Hepatic stellate cell (primary cell): ENCODE measurements at places on chromosomes 4 and X.

- DNase-seq, result peak; percentile 2
Observed at GRCh38 chrX:102067966-102068723, 57.3 kb upstream of the TCEAL2 start.

DNA sequence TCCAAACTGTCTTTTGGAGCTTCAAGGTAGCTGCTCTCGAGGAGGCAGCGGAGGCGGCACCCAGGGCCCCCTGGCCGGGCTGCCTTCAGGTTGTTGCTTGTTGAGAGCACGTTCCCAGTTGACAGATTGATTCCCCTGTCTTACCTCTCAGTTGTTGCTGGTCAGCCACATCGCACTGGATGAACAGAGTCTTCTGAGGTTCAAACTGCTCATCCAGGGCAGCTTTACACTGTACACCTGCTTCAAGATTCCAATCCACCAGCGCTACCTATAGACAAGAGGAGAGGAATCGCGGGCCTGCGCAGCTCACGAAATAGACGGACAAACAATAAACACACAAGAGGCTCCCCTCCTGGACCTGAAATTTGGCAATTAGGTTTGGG is 497 bp downstream of the HPGD start:
- DNase-seq, result no peak

- no peak for DNase-seq
Observed at GRCh38 chr4:172601195-172601594, 567.4 kb upstream of the GALNT7 start.

DNA sequence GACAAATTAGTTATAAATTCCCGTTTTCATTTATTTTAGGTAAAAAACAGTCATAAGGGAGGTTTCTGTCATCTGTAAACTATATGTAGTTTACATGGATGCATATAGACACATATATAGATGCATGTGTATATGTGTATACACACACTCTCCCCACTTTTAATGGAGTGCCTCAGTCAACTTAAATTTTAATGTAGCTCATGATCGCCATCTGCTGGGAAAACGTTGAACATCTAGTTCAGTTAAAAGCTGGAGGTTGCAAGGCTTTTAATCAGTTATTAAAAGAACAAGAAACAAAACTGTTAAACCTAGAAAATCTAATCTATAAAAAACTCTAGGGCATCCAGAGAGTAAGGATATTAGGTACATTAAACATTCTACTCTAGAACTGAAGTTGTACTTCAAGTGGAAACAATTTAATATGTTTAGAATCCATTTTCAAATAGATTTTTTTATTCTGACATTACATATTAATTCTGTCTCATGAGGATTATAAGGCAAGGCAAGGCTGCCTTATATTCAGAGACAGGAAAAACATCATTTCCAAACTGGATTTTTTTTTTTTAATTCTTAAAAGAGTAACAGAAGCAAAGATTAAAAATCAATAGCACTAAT is 122.6 kb downstream of the SHISA3 start:
- DNase-seq, result peak; percentile 3

GRCh38 chr4:1249731-1250526 is 999 bp upstream of the CTBP1 start:
- no peak for DNase-seq

GRCh38 chrX:44203791-44204190 is 139.7 kb downstream of the EFHC2 start:
- no peak for DNase-seq

- DNase-seq, result no peak
Observed at GRCh38 chr4:107834241-107834794, 9.6 kb downstream of the SGMS2 start.

DNA sequence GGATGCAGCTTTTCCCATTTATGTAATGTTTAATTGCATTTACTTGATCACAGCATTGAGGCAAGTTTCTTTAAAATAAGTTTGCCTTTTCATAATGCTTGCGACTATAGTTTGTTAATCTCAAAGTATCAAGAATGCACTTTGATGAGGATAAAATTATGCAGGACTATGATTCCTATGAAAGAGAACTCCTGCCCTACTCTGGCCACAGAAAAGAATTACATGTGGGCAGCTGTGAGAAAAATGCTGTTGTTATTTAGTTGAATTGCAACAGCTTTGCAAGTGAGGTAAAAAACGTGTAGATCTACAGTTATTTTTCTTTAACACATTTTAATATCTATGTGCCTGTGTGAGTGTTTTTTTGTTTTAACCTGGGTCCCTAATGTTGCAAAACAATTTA is 12.5 kb upstream of the OSTC start:
- DNase-seq, result no peak
